ENCODE measurements at places on chromosomes 11 and 22.
A peak's percentile ranks its signal among the peaks of the same experiment; 100 is the strongest.

DNA sequence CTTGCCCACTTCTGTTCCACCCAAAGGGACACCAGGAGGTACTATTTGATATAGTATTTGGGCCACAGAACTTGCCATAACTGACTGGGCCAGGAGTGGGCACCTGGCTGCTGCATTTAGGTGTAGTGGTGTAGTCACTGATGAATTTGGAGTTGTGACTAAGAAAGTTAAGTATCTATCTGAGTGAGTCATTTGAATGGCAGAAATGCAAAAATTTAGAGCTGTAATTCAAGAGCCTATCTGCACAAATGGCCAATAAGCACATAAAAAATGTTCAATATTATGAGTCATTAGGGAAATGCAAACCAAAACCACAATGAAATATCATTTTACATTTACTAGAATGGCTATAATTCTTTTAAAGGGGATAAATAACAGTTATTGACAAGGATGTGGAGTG lies 14.7 kb downstream of the GLYATL2 start:
- peak; percentile 56 for DNase-seq

GRCh38 chr11:113562981-113563461 lies 87.8 kb upstream of the DRD2 start:
- no peak for DNase-seq

GRCh38 chr11:79236541-79236971 lies 204.3 kb downstream of the TENM4 start:
- DNase-seq: no peak

DNA sequence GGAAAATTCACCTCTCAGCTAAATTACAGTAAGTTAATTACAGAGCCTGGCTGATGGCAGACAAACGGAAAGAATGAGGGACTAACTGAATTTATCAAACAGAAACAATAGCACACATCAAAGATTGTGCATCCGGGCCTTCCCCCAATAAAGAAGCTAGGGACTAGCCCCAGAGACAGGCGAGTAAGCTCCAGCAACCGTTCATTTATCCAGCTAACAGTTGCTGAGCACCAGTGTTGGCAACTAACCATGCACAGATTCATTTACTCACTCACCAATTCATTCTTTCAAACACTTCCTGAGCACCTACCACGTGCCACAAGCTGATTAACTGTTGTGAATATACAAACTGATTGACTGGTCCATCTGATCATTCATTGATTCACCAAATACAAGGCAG lies 51.2 kb downstream of the SMCO4 start:
- DNase-seq: no peak

GRCh38 chr11:86723281-86723680 lies 50.9 kb upstream of the ME3 start:
- DNase-seq: no peak

DNA sequence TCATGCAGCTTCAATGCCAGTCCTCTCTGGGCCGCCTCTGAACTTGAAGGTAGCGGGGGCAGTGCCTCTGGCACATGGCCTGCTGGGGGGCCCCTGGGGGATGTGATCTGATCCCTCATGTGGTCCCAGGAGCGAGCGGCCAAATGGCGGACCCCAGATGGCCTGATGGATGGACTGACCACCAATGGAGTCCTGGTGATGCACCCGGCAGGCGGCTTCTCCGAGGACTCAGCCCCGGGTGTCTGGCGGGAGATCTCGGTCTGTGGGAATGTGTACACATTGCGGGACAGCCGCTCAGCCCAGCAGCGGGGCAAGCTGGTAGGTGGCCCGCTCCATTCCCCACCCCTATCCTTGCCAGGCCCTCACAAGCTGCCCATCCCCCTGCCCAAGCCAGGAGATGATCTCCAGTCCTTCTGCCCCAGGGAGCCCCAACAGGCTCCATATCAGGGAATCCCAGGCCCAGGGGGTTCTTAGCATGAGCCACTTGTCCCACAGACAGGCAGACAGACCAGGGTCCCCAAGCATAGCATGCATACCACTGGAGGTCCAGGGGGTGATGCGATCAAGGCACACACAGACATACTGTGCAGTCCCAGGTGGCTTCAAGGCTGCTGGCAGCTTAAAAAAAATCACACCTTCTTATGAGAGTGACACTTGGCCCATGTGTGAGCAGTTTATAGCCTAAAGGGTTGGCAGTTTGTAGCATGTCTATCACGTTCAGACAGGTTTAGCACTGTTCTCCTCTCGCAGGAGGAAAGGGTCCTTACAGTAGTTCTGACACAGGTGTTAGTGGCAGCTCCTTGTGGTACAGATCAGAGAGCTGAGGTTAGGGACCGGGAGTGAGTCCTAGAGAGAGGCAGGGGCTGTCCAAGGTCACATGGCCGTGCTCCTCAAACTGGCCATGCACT lies 6.4 kb upstream of the DPP3 start:
- no peak for DNase-seq

GRCh38 chr11:129117595-129118350 lies 74.4 kb downstream of the ARHGAP32 start:
- peak; percentile 66 for DNase-seq

- DNase-seq: no peak
Measured at GRCh38 chr11:100816823-100817222, 129.7 kb downstream of the ARHGAP42 start.

DNA sequence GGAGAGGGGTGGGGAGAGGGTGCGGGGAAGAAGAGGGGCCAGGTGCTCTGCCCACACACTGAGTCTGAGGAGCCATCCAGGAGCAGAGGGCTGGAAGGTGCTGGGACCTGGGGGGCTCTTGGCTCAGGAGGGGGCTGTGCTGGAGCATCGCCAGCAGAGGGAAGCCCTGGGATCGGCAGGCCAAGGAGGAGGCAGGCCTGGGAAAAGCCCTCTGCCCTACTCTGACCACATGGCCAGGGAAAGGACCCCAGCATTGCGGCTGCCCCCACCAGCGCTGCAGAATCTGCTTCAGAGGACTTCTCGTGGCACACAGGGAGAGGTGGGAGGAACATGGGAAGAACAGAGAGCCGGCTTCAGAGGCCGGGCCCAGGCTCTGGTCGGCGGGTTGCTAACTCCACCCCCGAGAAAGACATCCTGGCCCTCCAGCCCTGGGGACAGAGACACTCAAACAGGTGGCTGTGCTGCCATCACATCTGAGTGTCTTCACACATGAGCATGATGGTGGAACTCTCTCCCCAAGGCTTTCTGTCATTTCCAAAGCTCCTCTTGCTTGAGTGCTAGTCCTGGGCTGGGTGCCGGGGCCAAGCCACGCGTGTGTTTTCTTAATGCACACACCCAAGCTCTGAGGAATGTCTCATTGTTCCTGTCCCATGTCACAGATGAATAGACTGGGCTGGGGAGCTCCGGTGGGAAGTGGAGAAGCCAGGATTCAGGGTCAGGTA lies 1378.0 kb downstream of the BRD1 start:
- no peak for DNase-seq

DNA sequence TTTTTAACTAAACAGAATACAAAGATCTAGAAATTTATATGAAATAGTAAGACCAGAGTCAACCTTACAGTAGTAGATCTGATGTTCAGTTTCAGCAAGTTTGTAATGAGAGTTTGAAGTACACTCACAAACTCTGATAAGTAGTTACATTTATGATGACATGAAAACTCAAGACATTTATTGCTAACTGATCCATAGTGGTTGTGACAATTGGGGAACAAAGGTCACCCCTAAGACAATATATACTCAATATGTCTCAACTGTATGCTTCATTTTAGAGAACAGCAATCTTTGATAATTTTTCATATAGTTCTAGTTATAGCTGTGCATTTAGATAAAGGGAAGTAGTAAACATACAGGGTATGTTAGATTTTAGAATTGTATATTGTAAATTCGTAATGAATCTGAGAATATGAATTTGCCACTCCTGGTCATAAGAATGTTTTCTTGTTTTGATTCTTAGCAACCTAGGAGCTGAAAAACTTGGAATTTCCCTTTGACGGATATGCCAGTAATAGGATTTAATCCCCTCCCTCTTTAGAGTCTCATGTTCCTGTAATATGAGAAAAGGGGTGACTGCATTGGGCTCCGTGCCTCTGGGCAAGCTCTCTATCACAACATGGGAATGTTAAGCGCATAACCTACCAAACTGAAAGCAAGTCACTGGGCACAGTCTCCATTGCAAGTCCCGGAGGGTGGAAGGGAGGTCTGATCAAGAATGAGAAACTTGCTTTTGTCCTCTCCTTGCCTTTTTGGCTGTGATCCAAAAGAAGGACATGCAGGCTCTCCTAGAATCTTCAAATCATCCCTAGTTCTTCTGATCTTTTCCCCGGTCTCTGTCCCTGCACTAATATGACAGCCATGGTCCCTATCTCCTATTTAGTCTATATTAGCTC lies 11.4 kb downstream of the OR10D3 start:
- no peak for DNase-seq

- DNase-seq: no peak
Measured at GRCh38 chr22:29263791-29264276, 3.9 kb downstream of the RHBDD3 start.

DNA sequence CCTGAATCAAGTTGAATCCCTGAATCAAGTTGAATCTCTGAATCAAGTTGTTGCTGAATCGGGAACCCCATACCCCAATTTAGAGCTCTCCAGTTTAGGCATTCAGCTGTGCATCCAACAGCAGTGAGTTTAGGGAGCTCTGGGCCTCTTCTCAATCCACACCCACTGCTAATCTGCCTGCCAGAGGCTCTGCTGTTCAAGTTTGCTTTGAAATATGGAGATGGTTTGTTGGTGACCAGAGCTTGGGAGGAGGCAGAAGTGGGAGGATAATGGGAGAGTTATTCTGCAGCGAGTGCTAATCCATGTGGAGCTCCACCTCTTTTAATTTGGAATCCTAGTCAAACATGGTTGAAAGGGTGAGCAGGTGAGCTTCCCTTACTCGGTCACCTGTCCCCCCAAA lies 22.4 kb downstream of the EHF start:
- DNase-seq: no peak

- no peak for DNase-seq
Measured at GRCh38 chr11:118748056-118748455, 42.9 kb downstream of the DDX6 start.

DNA sequence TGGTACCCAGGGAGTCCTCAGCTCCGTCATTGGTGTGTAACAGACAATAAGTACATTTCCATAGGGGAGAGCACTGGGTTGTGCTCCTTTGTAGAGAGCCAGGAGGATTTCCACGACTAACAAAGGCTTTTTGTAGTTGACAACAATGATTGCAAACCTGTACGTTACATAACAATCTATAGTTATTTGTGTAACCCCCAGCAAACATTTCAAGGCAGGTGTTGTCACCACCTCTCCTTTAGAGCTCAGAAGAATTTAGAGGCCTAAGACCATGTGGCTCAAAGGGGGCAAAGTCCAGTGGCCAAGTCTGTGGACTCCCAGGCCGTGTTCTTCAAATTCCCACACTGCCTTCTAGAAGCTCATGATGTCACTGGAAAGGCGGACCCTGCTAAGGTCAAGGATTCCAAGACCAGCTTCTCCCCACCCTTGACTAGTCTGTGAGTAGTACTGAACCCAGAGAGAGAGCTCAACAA lies 15.8 kb downstream of the RPL27A start:
- no peak for DNase-seq

DNA sequence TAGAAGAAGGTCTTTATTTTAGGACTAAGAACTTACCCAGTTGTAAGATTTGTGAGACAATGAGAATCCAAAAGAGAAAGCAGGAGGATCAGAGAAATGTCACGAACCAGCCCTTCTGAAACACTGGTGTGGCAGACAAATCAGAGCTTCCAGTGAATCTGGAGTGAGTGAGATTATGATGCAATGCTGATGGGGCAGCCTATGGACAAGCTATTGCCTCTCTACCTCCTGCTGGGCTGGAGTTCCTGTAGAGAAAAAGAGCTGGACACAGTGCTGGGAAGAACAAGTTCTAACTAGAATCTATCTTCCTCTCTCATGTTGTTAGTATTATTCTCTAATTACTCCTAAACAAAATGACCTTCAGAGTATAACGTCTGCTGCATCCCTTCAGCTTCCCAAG lies 12.0 kb upstream of the ANO3 start:
- no peak for DNase-seq

DNA sequence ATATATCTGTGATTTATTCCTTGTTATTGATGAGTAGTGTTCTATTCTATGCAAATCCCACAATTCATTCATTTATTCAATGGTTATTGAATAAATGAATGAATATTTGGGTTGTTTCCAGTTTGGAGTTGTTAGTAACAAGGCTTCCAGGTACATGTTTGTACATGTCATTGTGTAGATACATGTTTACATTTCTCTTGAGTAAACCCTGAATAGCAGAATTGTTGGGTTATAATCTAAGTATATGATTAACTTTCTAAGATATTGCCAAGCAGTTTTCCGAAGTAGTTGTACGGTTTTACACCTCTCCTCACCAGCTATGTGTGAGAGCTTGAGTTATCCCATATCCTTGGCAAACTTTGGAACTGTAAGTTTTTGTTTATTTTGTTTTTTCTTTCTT lies 18.5 kb upstream of the OR8G1 start:
- no peak for DNase-seq

GRCh38 chr11:21564095-21564494 lies 628.8 kb upstream of the ANO5 start:
- no peak for DNase-seq

DNA sequence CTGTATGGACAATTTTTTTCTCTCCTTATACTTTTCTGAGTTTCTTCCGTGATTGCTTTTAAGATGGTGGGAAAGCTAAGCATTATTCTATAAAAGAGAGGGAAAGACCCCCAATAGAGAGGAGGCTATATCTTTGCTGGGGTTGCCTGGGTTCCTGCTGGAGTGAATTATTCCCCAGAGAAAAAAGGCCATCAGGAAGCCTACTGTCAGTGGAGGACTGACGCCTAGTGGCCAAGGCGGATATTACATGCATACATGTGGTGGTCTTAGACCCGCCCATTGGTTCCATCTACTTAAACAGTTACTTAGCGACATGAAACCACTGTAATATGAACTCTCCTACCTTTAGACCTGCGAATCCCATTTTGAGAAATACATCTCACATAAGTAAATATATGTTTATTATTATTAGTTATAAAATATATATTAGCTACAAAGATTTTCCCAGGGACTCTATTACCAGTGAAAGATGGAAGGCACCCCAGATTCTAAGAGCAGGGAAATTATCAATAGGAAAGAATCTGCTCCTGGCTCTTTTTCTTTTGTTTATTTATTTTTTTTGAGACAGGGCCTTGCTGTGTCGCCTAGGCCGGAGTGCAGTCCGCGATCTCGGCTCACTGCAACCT lies 15.7 kb upstream of the PGA3 start:
- DNase-seq: peak; percentile 56

GRCh38 chr11:68016904-68017817 lies 7.0 kb downstream of the ALDH3B1 start:
- DNase-seq: peak; percentile 86

All from PC-9 (cell line).